ENCODE measurements at places on chromosomes 11 and 22.

- no peak for DNase-seq
Measured at GRCh38 chr11:69202511-69203221, 46.9 kb downstream of the SMIM38 start.

DNA sequence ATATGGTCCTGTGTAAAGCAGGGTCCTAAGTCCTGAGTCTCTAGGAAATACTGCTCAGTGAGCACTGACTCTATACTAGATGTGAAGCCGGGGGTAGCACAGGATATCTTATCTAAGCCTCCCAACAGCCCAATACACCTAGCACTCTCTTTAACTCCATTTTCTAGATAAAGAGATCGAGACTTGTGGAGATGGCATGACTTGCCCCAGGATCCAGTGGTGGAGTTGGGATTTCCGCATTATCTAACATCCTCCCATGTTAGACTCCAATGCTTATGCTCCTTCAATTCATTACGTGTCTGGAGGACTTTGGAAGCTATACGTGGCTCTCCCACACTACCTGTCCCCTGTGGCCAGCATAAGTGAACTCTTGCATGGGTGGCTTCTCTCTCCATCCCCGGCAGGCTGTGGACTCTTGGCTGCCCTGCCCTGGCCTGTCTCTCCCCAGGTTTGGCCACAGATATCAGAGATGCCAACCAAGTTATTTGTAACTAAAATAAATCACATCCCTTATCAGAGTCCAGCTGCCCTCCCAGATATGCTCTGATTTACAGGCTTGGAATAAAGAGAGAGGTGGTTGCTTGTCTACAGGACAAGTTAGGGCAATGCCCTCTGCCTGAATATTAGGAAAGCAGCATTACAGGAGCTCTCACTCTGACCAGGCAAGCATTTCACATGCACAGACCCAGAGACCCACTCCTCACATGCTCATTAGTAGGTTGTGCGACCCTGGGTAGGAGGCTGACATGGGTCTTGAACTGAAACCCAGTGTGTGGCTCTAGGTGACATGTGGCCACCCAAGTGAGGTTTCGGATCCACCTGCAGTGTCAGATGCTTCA, 4.5 kb downstream of the CD44 start:
- no peak for DNase-seq

DNA sequence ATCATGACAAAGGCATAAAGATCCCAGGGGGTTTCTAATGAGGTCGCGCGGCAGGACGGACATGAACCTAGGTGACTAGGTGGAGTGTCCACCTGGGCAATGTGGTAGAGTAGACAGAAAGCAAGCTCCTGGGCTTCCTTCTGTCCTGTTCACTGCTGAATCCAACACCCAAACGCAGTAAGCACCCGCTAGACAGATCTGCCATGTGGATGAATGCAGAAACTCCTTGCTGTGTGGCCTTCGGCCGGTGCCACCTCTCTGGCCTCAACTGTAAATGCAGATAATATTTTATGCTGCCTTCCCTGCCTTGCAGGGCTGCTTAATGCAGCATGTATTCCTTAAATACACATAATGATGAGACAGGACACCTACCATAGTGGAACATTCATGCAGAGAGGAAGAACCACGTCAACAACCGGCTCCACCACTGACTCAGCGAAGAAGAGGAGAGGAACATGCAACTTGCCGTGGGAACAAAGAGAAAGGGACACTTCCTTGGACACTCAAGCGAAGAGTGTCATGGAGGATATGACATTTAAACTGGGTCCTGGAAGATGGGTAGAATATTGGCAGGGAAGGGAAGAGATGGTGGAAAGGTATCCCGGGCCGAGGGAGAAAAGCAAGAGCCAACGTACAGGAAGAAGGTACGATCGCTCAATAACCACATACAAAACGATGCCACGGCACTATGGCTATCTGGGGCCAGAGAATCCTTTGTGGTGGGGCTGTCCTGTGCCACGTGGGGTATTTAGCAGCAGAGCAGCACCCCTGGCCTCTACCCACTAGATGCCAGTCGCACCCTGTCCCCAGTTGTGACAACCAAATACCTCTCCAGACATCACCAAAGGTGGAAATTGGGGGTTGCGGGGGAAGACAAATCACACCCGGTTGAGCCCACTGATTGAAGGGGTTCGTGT, 30.8 kb downstream of the MYH9 start:
- no peak for DNase-seq

DNA sequence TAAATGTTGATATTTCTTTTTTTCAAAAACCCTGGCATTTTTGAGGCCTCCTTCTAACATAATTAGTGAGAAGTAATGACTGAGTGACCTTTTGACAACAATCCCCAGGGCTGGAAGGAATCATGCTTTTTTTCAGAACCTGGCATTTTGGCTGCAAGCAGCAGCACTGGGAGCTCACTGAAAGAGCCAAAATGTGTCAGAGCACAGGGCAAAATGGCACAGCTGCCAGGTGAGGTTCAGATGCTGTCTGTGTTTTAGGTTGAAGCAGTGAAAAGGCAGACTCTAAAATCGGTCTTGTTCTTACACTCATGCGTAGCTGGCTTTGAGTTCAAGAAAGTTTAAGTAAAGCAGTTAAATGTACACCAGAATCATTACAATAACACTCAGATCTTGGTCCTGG, 1063.8 kb downstream of the DLG2 start:
- no peak for DNase-seq

Measured in hepatic stellate cell (primary cell).